ENCODE measurements at places on chromosomes 3 and 15. TPM values are rescaled to one million over a fixed set of nuclear protein-coding genes. Genes with fewer than 3 reads are reported as not detected.

Gene MORC1
- not detected for total RNA-seq

Gene C3orf20
- total RNA-seq = not detected

Gene TMEM212
- total RNA-seq = not detected

Gene CCDC39
- total RNA-seq = 0.09 TPM

Gene ATP10A
- total RNA-seq = 2.4 TPM

Gene COL6A5
- not detected for total RNA-seq

Gene TIGIT
- 0.54 TPM for total RNA-seq

- no peak for DNase-seq
These were observed 87.4 kb downstream of the FNDC3B start for GRCh38 chr3:172126741-172127140.

DNA sequence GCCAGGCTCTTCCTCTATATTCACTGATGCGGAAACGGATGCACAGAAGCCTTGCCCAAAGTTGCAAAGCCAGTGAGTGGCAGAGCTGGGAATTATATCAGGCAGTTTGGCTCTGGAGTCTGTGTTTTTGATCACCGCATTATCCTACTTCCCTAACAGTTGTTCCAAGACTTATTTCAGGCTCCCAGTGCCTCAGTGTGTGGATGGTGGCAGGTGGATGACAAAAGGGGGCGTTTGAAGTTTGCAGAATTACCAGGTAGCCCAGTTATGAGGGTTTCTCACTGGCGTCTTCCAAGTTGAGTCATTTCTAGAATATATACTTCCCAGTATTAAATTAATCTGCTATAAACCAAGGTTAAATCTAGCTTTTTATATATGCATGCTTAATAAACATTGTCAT is 81.0 kb downstream of the USP13 start:
- DNase-seq = no peak

GRCh38 chr15:52013151-52013791 is 5.7 kb upstream of the MAPK6 start:
- no peak for DNase-seq

DNA sequence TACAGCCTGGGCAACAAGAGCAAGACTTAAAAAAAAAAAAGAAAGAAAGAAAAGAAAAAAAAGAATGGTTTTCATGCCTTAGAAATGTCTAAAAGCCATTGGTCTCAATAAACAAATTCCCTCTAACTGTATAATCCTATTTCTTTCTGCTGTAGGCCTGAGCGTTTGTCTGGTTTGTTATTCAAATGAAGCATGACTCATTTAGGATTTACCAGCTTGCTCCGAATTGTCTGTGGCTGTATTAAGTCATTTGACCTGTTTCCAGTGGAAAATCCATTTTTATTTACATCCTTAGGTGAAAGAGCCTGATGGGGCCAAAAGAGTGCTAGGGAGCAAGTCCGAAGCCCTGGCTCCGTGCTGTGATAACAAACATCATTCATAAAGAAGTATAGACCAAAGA is 73.8 kb downstream of the BDH1 start:
- no peak for DNase-seq

DNA sequence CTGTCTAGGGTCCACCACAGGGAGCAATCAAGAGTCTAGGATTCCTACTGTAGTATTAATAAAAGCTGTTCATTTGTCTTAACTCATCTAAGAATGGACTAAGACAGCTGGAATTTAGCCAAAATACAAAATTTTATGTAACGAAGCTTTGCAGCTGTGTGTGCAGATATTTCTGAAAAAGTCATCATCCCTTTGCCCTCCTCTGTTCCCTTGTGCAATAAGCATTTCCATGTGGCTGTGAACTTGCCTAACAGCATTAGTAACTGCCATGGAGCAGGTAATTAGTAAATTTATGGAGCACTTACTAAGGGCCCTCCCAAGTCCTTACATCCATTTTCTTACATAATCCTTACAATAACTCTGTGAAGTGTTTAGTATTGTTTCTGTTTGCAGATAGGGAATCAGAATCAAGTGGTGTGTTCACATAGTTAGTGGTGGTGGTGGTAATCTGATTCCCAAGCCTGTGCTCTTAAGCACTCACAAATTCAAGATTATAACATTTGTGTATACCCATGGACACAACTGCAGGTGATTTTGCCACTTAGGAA is 114.5 kb downstream of the RARB start:
- DNase-seq = no peak

DNA sequence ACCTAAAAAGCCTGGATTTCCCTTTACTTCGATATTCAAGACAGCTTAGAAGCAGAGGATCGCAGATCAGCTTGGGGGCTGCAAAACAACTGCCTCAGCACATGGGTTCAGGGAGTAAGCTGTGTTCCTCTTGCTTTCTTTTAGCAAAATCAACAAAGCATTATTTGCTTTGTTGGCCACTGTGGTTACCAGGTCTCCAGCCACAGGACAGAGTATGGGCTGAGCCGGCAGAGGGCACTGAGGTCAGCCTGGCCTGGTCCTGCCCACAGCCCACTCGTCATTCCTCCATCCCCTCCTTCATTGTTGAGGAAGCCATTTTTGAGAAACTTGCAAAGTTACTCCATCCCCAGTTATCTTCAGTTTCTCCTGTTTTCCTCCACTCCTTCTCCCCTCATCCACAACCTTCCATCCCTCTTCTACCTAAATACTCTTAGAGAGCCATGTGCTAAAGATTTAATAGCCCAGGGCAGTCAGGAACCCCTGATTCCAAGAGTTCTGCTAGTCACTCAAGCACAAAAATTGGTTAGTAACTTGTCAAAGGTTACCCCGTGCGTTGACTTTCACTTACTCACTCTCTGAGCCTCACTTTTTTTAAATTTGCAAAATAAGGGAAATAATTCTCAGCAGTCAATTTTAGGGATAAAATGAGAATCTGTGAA is 60.0 kb upstream of the HES1 start:
- DNase-seq = no peak

- DNase-seq = no peak
These were observed 27.4 kb upstream of the NOX5 start for GRCh38 chr15:68987120-68987519.

DNA sequence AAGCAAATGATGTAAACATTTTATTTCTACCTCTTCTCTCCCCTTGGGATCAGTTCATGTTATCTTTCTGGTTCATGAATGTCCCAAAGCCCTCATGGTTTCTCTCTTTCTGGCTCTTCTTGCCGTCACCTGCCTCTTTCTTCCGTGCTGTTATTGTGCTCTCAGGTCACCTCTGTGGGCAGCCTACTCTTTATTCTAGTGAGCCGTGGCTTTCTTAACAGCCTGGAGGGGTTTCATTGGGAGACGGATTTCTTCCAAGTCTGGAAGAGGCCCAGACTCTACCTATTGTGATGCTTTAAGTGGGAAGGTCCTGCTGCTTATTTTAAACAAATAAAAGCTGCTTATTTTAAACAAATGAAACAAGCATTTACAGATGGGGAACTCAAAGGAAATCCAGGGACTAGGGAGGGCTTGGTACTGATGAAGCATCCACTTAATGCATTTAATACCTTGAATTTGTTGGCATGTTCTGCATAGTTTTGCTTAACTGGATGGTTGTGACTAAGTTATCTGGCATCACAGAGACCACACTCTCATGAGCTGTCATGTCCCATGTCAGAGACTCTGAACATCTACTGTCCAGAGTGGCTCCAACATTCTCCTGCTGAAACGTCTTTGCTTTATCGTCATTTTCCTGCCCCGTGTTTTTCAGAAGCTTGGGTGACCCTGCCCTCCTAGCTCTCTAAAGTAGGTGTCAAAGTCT is 443.3 kb downstream of the GABRG3 start:
- no peak for DNase-seq

DNA sequence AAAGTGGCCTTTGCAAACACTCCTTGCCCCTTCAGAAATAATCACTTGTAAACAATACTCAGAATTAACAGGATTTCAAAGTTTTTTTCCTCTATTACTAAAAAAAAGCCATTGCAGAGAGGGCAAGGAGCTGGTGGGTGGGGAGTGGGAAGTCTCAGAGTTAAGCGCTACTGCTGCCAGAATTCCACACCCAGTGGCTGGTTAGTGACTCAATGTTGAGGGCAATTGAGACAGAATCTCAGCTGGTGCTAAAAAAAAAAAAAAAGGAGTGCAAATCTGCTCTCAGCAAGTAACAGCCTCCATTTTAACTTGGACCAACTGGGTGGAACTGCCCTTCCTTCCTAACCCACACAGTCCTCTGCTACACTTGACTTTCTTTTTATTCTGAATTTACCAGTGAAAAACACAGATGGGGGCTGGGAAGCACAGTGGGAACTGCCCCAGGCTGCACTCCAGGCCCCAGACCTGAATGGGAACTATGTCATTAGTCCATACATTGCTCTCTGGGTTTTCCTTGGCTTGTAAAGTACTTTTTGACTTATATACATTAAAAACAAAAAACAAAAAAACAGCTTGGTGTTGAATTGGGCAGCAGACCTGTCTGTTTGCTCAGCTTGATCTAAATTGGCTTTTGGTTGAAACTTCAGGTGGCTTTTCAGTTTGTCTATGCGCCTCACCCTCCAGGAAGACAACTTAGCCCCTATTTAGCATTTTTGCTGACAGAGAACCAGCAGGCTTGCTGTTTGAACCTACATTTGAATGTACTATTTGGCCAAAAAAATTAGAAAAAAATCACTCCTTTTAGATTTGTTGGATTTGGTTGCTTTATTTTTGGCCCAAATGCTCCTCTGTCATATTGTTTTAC is 357.8 kb upstream of the TBL1XR1 start:
- DNase-seq = no peak

DNA sequence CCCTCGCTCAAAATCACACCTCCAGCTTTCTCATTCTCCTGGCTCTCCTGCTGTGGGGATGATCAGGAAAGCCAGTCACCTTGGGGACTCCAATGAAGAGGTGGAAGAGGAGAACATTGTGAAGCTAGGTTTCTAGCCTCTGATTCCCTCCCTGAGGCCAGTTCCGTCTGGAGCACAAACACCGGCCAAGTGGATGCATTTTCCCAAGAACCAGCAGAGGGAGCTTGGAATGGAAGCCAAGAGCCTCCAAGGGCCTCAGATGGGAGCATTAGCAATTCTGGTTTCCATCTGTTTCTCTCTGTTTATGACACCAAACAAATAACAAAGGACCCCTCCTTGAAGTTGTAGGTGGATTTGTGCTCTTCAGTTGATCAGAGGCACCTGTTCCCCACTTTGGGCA is 40.6 kb upstream of the NMNAT3 start:
- DNase-seq = no peak

DNA sequence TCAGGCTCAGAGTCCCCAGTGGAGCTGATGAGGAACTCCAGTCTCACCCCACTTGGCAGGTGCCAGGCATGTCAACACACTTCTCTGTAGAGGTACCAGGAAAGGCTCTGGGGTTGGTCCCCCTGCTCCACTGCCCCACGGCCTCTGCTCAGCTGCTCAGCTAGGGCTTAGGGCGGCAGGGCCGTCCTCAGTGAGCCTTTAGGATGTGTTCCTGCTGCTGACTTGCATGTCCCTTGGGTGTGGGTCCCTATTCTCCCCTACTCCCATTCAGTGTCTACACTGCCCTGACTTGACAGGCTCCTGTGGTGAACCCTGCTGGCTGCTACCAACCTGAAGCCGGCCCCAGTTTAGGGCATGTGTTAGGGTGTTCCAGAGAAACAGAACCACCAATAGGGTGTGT is 17.9 kb upstream of the POLG start:
- no peak for DNase-seq

DNA sequence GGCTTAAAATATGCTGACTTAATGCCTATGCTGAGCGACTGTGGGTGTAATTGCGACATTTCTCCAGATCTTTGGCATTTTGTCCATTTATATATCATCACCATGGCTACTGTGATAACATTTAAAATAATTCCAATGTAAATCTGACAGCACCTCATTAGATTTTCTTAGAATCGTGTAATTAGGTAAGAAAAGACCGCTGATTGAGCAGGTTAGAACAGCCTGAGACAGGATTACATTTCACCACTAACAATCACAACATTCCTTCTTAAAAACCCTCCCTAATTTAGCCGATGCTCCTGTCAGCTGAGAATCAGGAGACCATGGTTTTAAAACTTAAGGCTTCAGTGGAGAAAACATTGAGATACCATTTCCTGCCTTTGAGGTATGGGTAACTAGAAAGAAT is 455.3 kb upstream of the PDZRN3 start:
- no peak for DNase-seq

DNA sequence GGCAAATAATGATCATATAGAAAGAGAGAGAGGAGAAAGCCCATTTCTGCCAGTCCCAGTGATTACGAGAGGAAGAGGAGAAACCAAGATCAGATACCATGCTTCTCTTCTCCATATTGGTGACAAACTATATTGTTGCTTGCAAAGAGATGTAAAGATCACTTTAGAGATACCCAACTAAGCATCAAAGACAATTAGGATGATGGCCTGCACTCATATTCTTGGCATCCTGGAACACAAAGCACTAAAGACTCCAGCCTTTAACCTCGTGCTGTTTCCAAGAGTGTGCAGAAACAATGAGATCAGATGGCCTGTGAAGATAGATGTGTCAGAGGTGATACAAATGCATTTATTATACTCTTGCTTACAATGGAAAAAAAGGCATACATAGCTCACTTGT is 170.7 kb upstream of the TP63 start:
- no peak for DNase-seq

- no peak for DNase-seq
These were observed 278.1 kb upstream of the LRTM1 start for GRCh38 chr3:55205990-55206389.

GRCh38 chr15:33008284-33008995 is 186.1 kb downstream of the FMN1 start:
- no peak for DNase-seq

DNA sequence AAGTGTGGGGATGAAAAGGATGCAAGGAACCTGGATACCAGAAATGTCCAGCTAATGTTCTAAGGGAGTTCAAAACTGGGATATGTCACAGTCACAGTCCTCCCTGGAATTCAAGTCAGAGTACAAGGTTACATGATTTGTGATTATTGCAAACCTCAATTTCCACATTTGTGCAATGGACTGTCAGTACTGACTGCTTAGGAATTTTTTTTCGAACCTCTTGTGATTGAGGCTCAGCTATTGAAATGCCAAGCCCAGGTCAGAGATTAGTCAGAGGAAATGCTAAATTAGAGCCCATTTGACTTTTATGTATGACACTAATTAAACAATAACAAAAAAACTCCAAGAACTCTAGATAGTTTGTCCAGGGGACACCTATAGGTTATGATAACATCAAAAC is 210.2 kb downstream of the THSD4 start:
- no peak for DNase-seq

GRCh38 chr15:75902129-75902557 is 1.5 kb upstream of the FBXO22 start:
- no peak for DNase-seq

DNA sequence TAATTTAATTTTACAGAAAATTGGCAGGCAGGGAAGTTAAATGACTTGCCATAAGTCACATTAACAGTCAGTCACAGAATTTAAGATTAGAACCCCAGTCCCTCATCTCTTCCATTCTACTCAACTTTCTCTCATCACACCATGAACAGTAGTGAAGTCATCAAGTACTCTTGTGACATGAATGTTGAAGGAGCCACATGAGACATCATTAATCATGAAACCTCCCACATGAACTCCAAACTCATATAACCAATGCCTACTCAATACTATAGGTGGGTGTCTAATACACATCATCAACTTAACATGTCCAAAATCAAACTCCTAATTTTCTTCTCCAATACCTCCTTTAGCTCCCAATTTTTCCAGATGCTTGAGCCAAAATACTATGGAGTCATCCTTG is 19.5 kb downstream of the PHC3 start:
- no peak for DNase-seq

GRCh38 chr3:131147534-131147933 is 120.9 kb downstream of the NEK11 start:
- no peak for DNase-seq

All from mucosa of descending colon (tissue), 3 donors.